ENCODE measurements at places on chromosomes 5 and 9.

- no peak for DNase-seq
Observed at GRCh38 chr5:132479111-132479951, 11.2 kb downstream of the IRF1 start.

GRCh38 chr5:142894749-142895148 lies 124.6 kb downstream of the ARHGAP26 start:
- no peak for DNase-seq

DNA sequence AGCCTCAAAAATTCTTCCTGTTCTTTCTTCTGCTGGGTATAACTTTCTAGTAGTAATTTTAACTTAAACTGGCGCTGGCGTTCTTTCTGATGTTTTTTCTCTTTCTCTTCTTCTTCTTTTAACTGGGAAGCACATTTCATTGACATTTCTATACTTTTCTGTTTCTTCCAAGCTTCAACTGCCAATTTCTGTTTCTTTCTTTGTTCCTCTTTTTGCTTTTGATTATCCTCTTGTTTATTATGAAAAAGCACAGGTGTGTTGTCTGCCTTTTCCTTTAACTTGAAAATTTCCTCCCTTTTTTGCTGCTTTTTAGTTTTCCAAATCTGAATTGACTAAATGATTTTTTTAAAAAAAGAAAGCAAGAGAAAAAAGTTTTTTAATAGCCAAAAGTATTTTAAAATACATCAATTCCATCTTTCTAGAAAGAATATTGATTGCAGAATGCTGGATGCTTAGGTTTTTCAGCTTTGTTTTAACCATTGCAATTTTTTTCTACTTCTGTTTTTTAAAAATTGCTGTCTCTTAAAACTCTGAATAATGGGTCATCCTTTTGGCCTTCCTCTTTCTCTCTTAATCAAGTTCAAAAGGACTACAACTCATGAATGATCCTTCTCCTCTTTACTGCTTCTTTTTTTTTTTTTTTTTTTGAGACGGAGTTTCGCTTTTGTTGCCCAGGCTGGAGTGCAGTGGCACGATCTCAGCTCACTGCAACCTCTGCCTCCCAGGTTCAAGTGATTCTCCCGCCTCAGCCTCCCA lies 8.8 kb upstream of the PGGT1B start:
- DNase-seq: no peak

- no peak for DNase-seq
Observed at GRCh38 chr5:154138701-154139100, 51.8 kb upstream of the GALNT10 start.

DNA sequence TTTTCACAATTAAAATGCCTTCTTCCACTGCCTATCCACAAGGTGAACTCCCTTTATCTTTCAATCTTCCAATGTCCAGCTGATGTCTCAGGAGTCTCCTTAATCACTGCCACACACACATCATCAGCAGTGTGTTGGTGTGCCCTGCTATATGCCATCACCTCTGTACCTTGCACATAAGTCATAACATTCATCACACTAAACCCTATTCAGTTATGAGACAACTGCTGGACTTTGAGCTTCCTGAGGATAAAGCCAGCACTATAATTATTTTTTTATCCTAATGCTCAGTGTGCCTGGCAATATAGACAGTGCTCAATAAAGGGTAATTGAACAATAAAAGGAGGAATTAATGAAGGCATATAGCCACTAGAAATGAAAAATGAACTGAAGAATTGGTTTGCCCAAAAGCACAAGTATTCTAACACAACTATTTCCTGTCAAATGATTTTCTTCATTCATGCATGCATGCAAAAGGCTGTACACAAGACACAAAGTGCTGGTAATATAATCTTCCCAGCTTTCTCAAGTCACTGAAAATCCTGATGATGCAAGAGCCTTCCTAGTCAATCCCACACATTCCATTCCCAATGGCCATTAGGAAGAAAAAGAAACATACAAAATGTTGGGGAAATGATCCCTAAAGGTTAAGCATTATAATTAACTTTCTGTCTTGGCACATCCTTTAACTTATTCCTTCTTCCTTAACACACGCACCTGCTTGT lies 32.4 kb downstream of the LPAR1 start:
- DNase-seq: no peak
